ENCODE measurements at places on chromosomes 11 and 22. TPM values are rescaled to one million over a fixed set of nuclear protein-coding genes. Genes with fewer than 3 reads are reported as not detected.

DNA sequence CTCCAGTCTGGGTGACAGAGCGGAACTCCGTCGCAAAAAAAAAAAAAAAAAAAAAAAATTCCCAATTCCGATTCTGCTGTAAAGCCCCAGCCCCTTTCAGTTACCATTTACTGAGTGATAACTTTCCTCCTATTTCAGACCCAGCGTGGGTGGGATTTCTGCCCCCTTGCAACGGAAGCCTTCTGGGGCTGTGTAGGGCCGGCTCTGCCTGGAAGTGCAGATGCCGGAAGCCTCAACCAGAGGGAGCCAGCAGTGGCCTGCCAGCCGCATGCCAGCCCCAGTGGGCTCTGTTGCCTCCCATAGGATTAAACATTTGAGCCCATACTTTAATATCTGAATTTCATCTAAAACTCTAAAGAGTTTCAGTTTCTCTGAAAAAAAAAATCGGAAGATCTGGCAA, 60.0 kb upstream of the NUP50 start:
- H3K27ac ChIP-seq = no peak overlapping the region
- H3K36me3 ChIP-seq = no peaks in the 10 kb centered on the region
- no peaks in the 10 kb centered on the region for H3K27me3 ChIP-seq
- DNase-seq = no peak
- H3K4me1 ChIP-seq = no peaks in the 10 kb centered on the region

GRCh38 chr11:74257959-74258553, 53.4 kb downstream of the P4HA3 start:
- H3K27ac ChIP-seq = no peak overlapping the region
- H3K4me1 ChIP-seq = no peaks in the 10 kb centered on the region
- no peak for DNase-seq
- no peaks in the 10 kb centered on the region for H3K27me3 ChIP-seq
- 0 out of 2 replicates have a peak, but pooled peaks cover 4% of the 10 kb centered on the region for H3K36me3 ChIP-seq

- no peaks in the 10 kb centered on the region for H3K4me1 ChIP-seq
- H3K27me3 ChIP-seq = no peaks in the 10 kb centered on the region
- no peak overlapping the region for H3K27ac ChIP-seq
- H3K4me3 ChIP-seq = no peak overlapping the region
Observed at GRCh38 chr11:101019870-101020269, 109.7 kb downstream of the PGR start.

The LRP4 gene
- total RNA-seq = 11.1 TPM

GRCh38 chr11:24754406-24754805, 257.6 kb downstream of the LUZP2 start:
- H3K36me3 ChIP-seq = no peaks in the 10 kb centered on the region
- no peaks in the 10 kb centered on the region for H3K27me3 ChIP-seq
- no peak overlapping the region for H3K4me3 ChIP-seq

DNA sequence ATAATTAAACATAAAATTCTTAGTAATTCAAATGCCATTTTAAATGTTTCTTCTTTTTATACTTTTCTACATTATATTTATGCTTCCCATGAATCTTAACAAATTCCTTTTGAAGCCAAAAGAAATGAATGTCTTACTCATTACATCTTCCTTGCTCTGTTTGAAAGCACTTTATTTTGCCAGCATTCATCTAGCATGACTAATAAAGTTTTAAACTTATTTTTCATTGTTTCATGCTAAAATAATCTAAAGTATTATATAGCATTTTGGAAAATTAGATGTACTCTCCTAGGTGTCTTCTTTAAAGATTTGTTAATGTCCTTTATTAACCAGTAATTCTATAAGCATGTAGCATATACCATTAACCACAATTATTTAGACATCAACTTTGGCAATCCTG, 9.7 kb upstream of the PIWIL4 start:
- H3K4me3 ChIP-seq = no peak overlapping the region
- no peak overlapping the region for H3K27ac ChIP-seq
- H3K4me1 ChIP-seq = 0 out of 2 replicates have a peak, but pooled peaks cover 3% of the 10 kb centered on the region

The ZNF214 gene
- 0.70 TPM for total RNA-seq

GRCh38 chr11:2408671-2409070, 8.1 kb downstream of the TSSC4 start:
- no peak overlapping the region for H3K27ac ChIP-seq
- H3K36me3 ChIP-seq = no peaks in the 10 kb centered on the region
- H3K4me1 ChIP-seq = no peaks in the 10 kb centered on the region
- H3K4me3 ChIP-seq = no peak overlapping the region
- H3K27me3 ChIP-seq = no peaks in the 10 kb centered on the region
- DNase-seq = no peak

- no peaks in the 10 kb centered on the region for H3K36me3 ChIP-seq
- H3K27me3 ChIP-seq = no peaks in the 10 kb centered on the region
Observed at GRCh38 chr22:44100411-44100810, 76.3 kb downstream of the PARVB start.

The OR10AG1 gene
- not detected for total RNA-seq

The SPTBN2 gene
- 45.0 TPM for total RNA-seq

The TMEM191C gene
- total RNA-seq = 7.5 TPM

The RAB38 gene
- total RNA-seq = 0.41 TPM

- no peak overlapping the region for H3K27ac ChIP-seq
- no peaks in the 10 kb centered on the region for H3K4me1 ChIP-seq
- H3K27me3 ChIP-seq = peaks cover 1% of the 10 kb centered on the region
- no peak for DNase-seq
- H3K4me3 ChIP-seq = no peak overlapping the region
Observed at GRCh38 chr11:131441051-131441810, 70.8 kb downstream of the NTM start.

Measured in Caco-2 (cell line).